Activated T-helper 1 cell treated with Interleukin-2 at 50 U/mL for 16 hours (primary cell): ENCODE measurements at places on chromosomes 3 and 15.
A peak's percentile ranks its signal among the peaks of the same experiment; 100 is the strongest.

- DNase-seq = no peak
Measured at GRCh38 chr3:66299891-66300290, 79.1 kb downstream of the SLC25A26 start.

- no peak for DNase-seq
Measured at GRCh38 chr3:135929670-135930069, 35.9 kb upstream of the PPP2R3A start.

GRCh38 chr3:127546970-127547733 is 43.4 kb downstream of the TPRA1 start:
- no peak for DNase-seq

GRCh38 chr15:52567871-52568600 is 794 bp downstream of the ARPP19 start:
- peak; percentile 10 for DNase-seq
